SK-MEL-5 (cell line): ENCODE measurements at places on chromosomes 2 and 18. TPM values are rescaled to one million over a fixed set of nuclear protein-coding genes. Genes with fewer than 3 reads are reported as not detected.

ADD2 gene
- 5.2 and 5.7 TPM in 2 replicates for total RNA-seq

FAM124B gene
- 0.13 TPM in 1 of 2 replicates, not detected in the other for total RNA-seq

SNTG2 gene
- total RNA-seq, result not detected in 2 replicates

LRRTM4 gene
- total RNA-seq, result 0.05 TPM in 1 of 2 replicates, not detected in the other

FRZB gene
- total RNA-seq, result not detected in 2 replicates

C2orf80 gene
- total RNA-seq, result 0.32 and 0.45 TPM in 2 replicates

CTIF gene
- 3.7 and 6.2 TPM in 2 replicates for total RNA-seq

DNA sequence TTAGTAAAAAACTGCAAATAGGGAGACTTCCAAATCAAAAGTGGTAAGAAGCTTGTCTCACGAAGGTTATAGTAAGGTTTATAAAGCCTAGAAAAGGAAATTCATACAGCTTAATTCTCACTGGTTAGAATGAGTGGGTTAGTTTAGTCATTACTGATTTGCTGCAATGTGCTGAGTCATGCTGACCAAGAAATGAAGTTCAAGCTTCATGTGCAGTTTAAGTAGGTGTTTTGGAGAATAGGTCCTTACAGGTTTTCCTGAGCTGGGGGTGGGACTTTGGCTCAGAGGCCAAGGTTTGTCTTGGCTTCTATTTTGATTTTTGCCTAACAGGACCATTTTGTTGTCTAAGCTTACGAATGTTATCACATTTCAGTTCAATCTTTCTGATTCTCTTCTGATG is 15.1 kb downstream of the CLIP4 start:
- DNase-seq, result peak; percentile 77

DNA sequence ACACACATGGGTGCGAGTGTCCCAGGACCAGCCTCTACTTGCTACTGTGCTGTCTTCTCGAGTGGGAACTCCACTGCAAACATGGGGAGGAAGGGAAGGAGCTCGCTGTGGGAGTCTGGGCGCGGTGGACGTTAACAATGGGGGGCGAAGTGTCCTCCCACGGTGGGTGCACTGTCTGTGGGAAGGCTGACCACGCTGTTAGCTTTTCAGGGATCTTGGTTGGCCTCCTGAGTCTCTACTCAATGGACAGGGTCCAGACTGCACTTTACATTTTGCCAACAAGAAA is 146.7 kb downstream of the MBP start:
- DNase-seq, result no peak

DNA sequence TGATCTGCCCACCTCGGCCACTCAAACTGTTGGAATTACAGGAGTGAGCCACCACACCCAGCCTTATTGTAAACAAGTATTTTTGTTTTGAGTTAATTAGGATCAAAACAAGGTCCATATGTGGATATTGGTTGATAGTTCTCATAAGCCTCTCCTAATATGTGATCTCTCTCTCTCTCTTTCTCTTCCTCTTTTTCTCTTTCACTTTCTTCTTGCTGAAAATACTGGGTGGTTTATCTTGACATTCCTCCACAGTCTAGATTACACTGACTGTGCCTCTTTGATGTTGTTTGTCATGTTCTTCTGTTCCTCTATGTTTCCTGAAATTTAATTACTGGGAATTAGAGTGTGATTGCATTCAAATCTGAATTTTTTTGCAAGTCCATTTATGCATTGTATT is 547.5 kb upstream of the NRXN1 start:
- DNase-seq, result no peak

DNA sequence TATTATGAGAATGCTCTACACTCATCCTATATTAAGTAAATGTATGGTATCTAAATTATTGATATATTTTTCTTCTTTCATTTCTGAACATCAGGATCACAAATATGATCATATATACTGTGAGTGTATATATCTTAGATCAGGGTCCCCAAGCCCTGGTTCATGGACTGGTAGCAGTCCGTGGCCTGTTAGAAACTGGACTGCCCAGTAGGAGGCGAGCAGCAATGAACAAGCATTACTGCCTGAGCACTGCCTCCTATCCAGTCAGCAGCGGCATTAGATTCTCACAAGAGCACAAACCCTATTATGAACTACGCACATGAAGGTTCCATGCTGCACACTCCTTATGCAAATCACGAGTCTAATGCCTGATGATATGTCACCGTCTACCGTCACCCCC is 1247.1 kb upstream of the NXPH2 start:
- DNase-seq, result peak; percentile 49

- no peak for DNase-seq
Observed at GRCh38 chr18:77376733-77377094, 127.1 kb downstream of the GALR1 start.

GRCh38 chr2:130729322-130730299 is 741 bp downstream of the GPR148 start:
- DNase-seq, result no peak

- no peak for DNase-seq
Observed at GRCh38 chr2:10566018-10566417, 117.9 kb upstream of the ODC1 start.

- no peak for DNase-seq
Observed at GRCh38 chr2:12107939-12108338, 361.5 kb downstream of the LPIN1 start.

GRCh38 chr2:30487603-30488002 is 40.6 kb downstream of the LCLAT1 start:
- no peak for DNase-seq

GRCh38 chr2:58466804-58467203 is 225.7 kb upstream of the FANCL start:
- DNase-seq, result no peak

- no peak for DNase-seq
Observed at GRCh38 chr2:9244985-9245544, 38.5 kb downstream of the ASAP2 start.

DNA sequence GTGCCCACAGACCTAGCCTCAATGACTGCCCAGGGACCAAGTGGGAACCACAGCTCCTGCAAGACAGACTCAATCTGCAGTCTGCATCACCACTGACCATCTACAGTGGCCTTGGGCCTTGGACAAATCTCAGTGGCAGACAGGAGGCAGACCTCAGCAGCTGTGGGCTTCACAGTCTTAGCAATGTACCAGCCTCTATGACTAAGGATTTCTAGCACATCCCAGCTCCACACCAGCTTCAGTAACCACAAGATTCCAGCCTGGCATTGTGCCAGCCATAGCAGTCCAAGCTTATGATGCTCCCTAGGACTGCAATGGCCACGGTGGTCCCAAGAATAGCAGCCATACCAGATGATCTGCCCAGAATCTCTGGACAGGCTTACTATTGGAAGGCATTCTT is 19.6 kb upstream of the WDR75 start:
- DNase-seq, result no peak

- DNase-seq, result no peak
Observed at GRCh38 chr2:28567061-28567471, 71.2 kb downstream of the PLB1 start.

GRCh38 chr2:73000808-73001570 is 70.5 kb downstream of the SFXN5 start:
- no peak for DNase-seq

GRCh38 chr2:181886192-181886591 is 5.3 kb upstream of the ITPRID2 start:
- no peak for DNase-seq

DNA sequence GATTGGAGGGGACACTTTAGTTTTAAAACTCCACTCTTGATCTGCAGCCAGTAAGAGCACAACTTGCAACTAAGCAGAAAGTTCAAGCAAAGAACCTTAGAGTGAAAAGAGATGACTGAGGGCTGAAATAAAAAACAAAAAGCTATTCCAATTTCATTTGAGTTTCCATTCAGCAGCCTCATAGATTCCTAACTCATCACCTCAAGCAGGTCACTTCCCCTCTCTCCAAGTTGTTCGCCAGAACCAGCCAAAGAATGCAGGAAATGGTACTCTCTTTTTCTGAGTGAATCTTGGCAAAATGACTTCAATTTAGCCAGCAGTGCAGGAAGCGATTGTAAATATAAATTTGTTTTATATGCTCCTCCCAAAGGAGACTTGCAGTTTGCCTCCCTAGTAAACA is 213.3 kb downstream of the SETBP1 start:
- DNase-seq, result no peak

DNA sequence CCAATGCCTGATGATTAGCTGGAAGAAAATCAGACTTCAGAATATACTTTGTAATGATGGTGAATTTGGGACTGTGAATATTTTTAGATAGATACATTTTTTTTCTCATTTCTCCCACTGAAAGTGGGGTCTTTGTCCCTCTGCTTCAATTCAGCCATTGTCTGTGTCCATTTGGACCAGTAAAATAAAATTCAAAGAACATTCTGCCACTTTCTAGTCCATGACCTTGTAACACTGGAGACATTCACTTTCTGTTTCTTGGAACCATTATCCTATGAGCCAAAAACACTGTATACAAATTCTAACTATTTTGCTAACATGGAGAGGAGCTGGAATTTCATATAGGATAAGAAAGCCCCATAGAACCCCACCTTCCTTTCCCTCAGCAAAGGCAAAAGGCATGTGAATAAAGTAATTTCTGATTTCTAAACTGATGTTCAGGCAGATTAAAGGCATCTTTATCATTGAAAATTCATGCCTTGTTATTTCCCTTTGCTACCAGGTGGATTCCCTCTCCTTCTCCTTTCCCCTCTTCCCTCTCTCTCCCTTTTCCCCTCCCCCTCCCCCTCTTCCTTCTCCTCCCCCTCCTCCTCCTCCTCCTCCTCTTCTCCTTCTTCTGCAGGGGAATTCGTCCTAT is 2010.4 kb upstream of the LRRTM1 start:
- no peak for DNase-seq

DNA sequence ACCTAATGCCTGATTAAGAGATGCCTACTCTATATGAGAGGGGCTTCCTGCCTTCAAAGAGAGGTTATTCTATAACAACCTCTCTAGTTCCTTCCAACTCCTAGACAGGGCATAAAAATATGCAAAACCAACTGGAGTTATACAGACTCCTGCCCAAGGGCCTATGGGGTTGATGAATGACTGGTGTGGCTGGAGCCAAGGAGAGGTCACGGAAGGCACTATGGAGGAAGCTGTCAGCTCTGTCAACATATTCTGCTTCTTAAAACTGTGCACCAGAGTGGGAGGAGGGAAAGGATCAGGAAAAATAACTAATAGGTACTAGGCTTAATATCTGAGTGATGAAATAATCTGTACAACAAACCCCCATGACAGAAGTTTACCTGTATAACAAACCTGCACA is 120.9 kb upstream of the CDC42EP3 start:
- DNase-seq, result no peak

- no peak for DNase-seq
Observed at GRCh38 chr2:27308359-27308881, at the start of gene UCN. UCN (minus strand) TSS chr2:27308445; CDS start chr2:27307895, 550 bp downstream.
